ENCODE measurements at places on chromosomes 7 and 10. TPM values are rescaled to one million over a fixed set of nuclear protein-coding genes. Genes with fewer than 3 reads are reported as not detected.

GRCh38 chr7:84060760-84061261, 133.8 kb downstream of the SEMA3A start:
- DNase-seq = no peak

GRCh38 chr10:59847326-59847725, 59.0 kb downstream of the CCDC6 start:
- no peak for DNase-seq

DNA sequence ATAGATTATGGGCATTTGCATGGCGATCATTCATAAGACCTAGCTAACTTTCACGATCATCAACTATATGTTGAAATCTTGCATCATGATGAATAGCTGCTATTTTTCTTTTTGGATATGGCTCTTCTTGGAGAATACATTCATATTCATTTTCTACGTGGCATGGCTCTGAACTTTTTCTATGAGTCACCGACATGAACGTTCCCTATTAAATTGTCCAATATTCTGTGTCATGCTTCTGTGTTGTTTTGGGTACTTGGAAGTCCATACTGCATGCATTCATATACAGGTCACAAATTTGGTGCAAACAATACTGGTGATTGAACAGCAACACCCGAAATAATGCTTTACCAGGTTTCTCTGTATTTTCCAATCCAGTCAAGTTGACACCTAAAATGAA, 37.9 kb upstream of the ANKRD1 start:
- DNase-seq = no peak

CRHR2 gene
- total RNA-seq = 0.81 TPM

- DNase-seq = no peak
Observed at GRCh38 chr10:14585287-14586193, 189.2 kb downstream of the FAM107B start.

RBP4 gene
- total RNA-seq = 0.42 TPM

- no peak for DNase-seq
Observed at GRCh38 chr10:22491931-22492615, 146.8 kb downstream of the SPAG6 start.

DNA sequence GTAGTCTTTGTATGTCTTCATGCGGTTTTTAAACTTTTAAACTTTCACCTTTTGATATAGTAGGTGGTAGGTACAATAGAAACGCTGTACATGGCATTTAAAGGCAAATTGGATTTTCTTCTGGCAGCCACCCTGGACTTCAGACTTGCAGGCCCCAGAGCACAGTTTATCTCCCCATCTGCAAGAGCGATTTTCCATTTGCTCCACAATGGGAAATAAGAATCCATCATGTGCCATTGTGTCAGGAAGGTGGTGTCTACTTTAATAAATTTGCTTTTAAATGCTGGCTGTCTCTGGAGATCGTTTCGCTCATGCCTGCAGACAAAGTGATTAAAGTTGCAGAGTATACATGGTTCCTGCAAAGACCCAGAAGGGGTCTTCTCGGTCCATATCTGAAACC, 38.9 kb downstream of the UNC5B start:
- DNase-seq = no peak

- no peak for DNase-seq
Observed at GRCh38 chr7:1521456-1521855, 9.0 kb upstream of the MAFK start.

ANKRD61 gene
- not detected for total RNA-seq

CRTAC1 gene
- 1.9 TPM for total RNA-seq

CYP26C1 gene
- 0.15 TPM for total RNA-seq

OPN1SW gene
- total RNA-seq = not detected

DNA sequence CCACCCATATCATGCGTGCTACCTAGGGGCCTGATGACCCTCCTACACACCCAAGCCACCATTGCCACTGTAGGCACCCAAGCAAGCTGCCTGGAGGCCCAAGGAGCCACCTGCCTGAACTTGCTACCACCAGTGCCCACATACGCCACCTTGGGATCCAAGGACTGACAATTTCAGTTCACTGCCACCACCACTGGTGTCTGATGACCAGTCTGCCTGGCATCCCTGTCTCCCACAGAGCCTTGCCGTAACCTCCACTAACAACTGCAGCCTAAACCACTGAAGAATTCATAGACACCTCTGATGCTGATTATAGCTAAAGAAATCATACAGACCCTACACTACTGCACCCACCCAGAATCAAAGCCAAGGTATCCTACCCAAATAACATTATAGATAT, 58.8 kb downstream of the TMEM178B start:
- no peak for DNase-seq

IKZF1 gene
- total RNA-seq = 2.0 TPM

BTBD16 gene
- not detected for total RNA-seq

KAZALD1 gene
- total RNA-seq = 13.1 TPM

GPER1 gene
- total RNA-seq = 1.6 TPM

- DNase-seq = no peak
Observed at GRCh38 chr10:33271969-33272583, 62.4 kb downstream of the NRP1 start.

DNA sequence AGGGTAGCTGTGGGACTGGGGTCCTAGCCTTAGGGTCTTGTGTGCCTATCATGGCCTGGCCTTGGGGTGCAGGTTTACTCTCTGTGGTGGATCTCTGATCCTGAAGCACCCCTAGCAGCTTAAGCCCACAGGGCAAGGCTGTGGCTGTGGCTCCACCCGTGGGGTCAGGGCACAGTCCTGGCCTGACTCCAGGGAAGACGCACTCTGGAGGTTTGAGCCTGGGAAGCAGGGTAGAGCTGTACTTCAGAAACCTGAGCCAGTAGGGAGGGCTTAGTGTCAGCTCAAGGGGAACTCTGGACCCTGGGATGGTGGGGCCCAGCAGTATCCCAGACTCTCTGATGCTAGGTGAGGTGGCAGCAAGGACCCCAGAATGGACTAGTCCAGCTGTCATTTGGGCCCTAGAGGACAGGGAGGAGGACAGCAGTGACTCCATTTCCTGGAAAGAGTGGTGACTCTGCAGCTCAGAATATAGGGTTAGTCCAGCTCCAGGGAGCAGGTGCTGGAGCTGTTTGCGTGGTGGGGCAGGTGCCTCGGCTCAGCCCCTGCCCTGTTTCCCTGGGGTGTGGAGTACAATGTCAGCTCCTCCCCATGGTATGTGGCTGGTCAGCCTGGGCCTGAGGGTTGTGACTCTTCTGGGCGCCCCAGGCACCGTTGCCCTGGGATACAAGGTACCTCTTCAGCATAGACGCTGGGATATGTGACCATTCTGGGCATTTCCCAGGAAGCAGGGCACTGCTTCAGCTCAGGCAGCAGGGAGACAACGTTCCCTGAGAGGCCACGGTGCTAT, 15.8 kb downstream of the GTPBP4 start:
- no peak for DNase-seq

MYH16 gene
- total RNA-seq = not detected

SLC18A3 gene
- total RNA-seq = not detected
